MG63 (cell line): ENCODE measurements at places on chromosomes 12 and 14. TPM values are rescaled to one million over a fixed set of nuclear protein-coding genes. Genes with fewer than 3 reads are reported as not detected.
A peak's percentile ranks its signal among the peaks of the same experiment; 100 is the strongest.

KRT78 gene
- total RNA-seq: not detected in 2 replicates

- no peak for DNase-seq
Observed at GRCh38 chr14:105849933-105850626, 323.7 kb downstream of the TMEM121 start.

- no peak for DNase-seq
Observed at GRCh38 chr14:88430976-88431375, 45.5 kb downstream of the SPATA7 start.

DNA sequence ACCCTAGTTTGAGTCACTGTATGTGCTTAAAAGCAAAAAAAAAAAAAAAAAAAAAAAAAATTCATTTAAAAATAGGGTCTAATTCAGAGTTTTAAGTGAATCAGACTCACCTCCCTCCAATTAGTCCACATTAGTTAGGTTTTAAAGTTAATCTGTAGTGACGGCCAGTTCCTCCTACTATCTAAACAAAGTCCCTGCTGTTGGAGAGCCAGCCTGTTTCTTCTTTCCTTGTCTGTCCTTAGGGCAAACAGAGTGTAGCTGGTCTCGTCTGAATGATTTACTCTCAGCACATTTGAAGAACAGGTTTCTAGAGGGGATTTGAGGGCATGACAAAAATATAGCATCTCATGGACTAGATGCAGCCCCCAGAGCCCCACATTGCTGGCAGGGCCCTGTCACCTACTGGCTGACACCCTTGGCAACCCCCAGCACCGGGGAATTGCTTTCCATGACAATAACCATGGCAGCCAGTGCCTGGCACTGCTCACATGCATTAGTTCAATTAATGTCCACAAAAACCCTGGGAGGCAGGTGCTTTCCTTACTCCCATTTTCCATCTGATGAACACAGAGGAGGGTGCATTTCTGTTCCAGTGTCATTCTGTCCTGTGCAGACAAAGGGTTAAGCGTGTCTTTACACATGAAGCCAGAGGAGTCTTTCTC is 138.3 kb downstream of the PLXNC1 start:
- no peak for DNase-seq

DNA sequence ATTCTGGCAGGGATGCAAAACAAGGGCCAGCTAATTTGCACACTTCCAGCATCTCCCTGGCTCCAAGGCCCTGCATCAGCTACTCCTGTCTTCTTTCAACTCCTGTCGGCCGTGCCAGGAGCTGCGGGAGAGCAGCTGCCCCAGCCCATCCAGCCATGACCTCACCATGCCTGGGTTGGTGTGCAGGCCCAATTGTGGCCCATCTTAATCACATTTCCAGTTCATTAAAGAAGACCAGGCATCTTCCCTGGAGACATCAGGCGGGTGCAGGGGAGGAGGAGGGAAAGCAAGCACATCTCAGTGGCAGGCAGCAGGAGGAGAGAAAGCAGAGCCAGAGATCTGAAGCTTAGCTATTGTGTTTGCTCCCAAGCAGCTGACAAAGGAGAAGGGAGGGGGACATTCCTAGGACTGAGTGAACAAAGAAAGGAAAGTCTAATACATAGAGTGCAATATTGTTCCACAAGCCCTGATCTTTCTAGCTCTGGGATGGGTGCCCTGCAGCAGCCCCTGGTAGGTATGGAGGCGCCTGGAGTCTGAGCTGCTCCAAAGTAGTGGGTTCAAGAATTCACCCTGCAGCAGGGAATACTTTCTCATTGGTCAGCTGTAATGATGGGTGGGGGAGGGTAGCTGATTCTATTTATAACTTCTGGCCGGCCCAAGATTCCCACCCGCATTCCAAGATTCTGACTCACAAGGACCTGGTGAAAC is 40.1 kb downstream of the VWF start:
- peak; percentile 87 for DNase-seq

DNA sequence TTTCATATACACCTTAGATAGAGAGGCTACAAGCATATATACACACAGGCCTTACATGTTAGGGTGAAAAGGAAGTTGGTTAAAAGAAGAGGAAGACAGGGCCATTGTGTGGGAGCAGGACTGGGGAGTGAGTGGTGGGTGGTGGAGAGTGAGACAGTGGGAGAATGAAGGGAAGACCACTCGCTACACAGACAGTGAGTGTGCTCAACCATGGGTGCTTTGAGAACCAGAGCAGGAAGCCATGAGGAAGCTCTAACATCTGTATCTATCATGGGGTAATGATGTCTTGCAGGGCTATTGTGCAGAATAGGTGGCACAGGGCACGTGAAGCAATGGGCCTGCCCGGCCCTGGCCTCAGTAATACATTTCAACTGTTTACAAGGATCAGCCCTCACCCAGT is 11.4 kb upstream of the KRT74 start:
- DNase-seq: no peak

DNA sequence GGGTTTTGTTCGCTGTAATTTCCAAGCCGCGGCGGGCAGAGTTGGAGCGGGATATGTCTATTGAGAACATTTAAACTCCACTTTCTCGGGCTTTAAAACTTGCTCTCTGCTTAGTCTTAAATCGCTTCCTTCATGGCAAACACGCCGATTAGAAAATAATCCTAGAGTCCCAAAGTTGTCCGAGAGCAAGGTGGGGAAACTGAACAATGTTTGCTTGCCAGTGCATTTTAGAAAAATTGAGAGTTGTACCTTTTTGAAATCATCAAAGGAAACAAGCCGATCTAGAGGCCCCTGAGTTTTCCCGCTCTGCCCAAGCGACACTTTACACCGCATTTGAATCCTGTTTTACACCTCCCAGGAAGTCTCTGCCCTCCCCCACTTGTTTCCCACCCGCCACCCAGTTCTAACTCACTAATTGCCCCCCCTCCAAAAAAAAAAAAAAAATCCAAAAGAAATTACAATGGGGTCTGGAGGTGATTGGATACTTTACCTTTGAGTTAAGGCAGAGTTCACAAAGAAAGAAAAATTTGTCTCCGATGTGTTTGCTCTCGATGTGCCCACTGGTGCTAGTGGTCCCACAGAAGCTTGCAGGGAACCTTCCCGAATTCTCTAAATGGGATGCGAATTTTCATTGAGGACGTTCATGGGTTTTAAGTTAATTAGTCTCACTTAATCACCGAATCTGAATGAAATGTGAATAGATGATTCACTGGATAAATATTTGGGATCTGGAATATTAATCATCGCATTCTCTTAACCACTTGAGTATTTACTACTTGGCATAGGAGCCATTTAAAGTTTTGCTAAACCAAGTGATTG is 2.3 kb downstream of the HMGA2 start:
- DNase-seq: peak; percentile 56

- peak; percentile 41 for DNase-seq
Observed at GRCh38 chr14:34781242-34781641, 66.8 kb upstream of the CFL2 start.

NDUFA9 gene
- total RNA-seq: 39.5 and 150 TPM in 2 replicates

KRT7 gene
- 163 and 302 TPM in 2 replicates for total RNA-seq

DNA sequence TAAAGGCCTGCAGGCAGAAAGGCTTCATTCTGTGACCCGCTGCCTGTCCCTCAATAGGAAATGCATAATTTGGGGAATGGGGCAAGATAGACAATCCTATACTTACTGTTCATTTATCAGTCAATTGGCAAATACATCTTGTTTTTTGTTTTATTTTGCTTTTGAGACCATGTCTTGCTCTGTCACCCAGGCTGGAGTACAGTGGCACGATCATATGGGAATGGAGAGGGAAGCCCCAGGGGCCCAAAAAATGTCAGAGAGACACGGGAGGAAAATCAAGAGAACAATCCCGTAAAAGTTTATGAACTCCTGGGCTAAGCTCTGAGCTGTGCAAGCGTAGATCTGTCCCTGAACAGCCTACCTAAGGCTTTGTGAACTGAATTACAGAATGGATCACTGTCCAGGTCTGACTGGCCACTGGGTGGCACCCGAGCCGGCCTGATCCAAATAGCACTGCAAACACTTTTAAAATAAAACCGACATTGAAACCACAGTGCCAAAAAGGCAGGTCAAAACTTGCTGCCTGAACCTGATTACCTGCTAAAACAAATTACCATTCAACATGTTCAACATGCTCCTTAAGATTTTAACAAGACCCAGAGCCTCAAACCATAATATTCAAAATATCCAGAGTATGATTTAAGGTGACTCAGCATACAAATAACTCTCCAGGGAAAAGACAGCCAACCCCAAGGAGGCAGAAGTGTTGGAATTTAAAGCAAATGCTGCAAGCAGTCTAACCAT is 11.8 kb downstream of the COPS7A start:
- DNase-seq: peak; percentile 36

DNA sequence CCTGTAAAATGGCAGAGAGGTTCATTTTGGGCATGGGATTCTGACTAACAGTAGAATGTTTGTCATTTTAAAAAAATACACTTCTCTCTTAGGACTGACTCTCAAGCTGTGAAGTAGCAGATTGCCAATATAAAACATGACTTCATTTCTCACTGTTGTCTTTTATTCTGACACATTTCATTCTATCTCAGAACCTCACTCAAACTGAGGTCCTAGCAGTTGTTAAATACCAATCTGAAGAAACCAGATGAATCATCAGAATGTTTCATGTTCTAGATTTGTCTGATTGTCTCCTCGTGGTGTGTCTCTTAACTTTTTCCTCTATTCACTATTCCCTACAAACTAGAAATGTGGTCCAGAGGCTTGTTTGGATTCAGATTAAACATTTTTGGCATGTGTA is 276.5 kb upstream of the NPAS3 start:
- no peak for DNase-seq

DNA sequence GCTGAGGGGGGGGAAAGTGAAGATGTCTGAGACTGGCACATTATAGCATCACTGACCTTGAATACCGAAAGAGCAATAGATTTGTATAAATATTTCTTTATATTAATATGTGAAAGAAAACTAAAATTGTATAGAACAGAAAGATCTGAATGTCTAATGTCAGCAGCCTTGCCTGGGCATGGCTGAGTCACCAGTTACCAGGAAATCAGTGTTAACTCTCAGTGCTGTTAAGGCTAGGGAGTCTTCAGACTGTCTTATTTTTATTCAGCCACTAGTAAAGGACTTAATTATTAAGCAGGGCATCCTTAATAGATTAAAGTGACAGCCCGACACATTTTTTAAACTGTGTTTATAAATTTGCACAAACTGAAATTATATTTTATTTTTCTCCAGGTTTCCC is 122.9 kb upstream of the AEBP2 start:
- no peak for DNase-seq

DNA sequence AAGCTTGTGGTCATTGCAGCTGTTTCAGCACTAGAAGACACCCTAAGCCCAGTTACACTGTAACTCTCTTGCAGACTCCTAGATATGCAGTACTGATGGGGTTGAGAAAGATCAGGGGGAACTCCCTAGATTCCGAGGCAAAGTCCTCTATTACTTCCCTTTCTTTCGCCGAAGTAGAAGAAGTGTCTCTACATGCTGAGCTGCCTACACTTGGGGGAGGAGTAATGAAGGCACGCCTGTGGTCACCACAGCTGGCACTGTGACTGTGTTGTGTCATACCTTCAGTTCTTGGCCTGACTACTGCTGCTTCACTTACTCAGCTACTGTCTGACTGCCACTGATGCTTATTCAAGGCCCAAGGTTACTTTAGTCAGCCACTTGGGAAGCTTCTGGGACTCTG is 35.1 kb upstream of the RPL10L start:
- DNase-seq: no peak
